ENCODE measurements at places on chromosomes 3 and 15.

GRCh38 chr15:70203981-70204560, 106.4 kb upstream of the TLE3 start:
- peak; percentile 18 for DNase-seq

GRCh38 chr3:40097131-40098117, 212.1 kb upstream of the EIF1B start:
- DNase-seq = no peak

- no peak for DNase-seq
Observed at GRCh38 chr15:25051399-25052154, 96.8 kb downstream of the SNRPN start.

- DNase-seq = no peak
Observed at GRCh38 chr15:48253172-48253571, 47.1 kb downstream of the SLC12A1 start.

DNA sequence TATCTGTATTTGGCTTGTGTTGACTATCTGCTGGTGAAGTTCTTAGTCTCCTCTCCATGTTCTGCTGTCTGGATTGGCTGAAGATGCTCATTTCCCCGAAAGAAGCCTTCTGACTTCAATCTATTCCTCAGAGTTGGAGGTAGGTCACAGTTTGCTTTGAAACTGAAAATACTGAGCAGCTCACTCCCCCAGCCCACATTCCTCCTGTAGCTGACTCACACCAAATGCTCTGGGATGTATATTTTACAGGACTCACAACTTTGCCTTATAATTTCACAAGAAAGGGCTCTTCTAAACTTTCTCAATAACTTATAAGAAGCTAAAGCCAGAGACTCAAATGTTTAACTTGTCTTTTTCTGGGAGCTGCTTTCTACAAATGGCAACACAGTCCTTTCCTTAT, 36.3 kb upstream of the SNX4 start:
- no peak for DNase-seq

GRCh38 chr3:14503033-14503705, 37.0 kb downstream of the GRIP2 start:
- no peak for DNase-seq

- no peak for DNase-seq
Observed at GRCh38 chr15:64944961-64945360, 33.3 kb downstream of the ANKDD1A start.

- no peak for DNase-seq
Observed at GRCh38 chr15:99906311-99906710, 173.1 kb upstream of the LYSMD4 start.

GRCh38 chr3:18870074-18870640, 278.2 kb upstream of the KCNH8 start:
- no peak for DNase-seq

- no peak for DNase-seq
Observed at GRCh38 chr15:52163321-52164190, 27.6 kb downstream of the GNB5 start.

- DNase-seq = no peak
Observed at GRCh38 chr15:40949756-40950207, 3.5 kb upstream of the CHAC1 start.

DNA sequence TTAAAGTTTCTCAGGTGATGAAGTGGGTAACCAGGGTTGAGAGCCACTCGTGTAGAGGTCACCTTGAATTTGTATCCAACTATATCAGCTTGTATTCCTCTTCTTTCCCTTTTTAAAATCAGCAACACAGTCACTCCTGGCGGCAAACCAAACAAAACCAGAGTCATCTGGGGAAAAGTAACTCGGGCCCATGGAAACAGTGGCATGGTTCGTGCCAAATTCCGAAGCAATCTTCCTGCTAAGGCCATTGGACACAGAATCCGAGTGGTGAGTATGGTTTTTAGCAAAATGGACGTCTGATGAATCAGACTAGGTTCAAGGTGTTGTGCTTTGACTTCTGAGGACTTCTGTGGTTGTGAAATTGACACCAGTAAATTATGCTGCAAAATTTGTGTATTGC, 3.9 kb downstream of the RPL35A start:
- no peak for DNase-seq

DNA sequence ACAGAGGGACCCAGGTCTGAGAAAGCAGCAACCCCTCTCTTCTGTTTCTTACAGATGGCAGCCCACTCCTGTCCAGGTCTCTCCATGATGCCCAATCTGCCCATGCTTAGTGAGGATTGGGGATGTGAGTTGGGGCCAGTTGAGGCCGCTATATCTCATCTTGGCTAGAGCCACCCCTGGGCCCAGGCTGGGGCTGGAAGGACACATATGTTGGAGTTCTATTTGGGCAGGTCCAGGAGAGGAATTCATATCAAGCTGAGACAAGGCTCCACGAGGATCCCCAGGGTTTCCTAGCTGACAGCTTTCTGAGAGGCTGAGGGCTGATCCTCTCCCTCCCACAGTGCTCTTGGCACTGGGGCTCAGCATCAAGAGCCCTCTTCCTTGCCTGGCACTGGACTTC, 11.4 kb downstream of the TGM5 start:
- no peak for DNase-seq

- DNase-seq = no peak
Observed at GRCh38 chr3:180223268-180223667, 186.5 kb upstream of the PEX5L start.

DNA sequence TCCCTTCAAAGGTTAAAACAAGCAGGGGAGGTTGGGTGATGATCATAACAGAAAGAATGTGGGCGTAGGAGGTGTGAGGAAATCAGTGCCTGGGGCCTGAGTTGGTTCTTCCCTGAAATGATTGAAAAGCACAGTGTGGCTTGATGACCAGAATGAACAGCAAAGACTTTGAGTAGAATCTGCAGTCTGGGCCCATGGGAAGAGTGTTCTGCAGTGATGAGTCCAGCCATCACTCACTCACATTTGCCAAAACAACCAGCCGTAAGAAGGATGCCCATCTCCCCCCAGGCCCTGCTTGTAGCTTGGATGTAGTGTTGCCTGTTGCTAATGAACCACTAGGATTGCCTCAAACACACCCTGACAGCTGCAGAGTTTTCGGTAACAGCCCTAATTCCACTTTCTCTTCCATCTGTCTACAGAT, 67.9 kb downstream of the VGLL3 start:
- DNase-seq = no peak

DNA sequence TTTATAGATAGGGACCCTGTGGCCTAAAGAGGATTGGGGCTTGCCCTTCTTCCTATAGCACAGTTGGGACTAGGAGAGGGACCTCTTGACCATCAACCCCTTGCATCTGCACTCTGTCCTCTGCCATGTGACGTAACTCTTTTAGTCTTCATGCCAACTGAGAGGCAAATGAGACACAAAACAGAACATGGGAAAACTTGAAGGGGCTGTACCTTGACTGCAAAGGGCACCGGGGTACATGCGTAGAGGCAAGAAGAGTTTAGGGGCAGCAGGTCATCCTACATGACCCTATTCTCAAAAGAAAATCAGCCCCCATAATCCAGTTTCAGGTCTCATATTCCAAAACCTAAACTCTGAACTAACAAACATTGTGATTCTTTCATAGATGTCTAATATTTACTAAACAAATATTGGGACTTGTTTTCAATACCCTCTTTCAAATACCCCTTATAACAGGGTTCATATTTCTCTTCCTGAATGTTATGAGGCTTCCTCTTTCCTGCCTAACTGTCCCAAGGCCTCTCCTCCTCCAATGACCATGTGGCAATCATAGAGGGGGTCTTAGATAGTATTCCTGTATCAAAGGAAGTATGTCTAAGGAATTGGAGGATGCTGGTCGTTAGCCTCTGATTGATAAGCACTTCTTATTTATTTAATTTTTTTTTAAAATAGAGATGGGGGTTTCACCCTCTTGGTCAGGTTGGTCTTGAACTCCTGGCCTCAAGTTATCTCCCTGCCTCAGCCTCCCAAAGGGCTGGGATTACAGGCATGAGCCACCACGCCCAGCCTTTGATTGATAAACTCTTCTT, 20.6 kb downstream of the ACKR2 start:
- no peak for DNase-seq

DNA sequence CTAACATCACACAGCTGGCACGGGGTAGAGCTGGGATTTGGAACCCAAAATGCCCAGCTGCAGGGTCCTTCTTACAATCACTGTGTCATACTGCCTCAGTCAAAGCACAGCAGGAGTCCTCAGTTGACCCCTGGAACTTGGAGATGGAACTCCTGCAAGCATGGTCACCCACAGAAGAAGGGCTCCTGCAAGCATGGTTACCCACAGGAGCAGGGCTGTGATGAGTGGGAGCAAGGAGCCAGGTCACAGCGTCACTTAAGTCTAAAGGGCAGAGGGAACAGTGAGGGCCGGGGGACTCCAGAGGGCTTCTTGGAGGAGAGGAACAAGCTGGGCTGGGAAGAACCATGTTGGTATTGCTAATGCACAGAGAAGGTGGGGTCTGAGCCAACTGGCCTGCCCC, 24.9 kb downstream of the CCDC33 start:
- no peak for DNase-seq

Data from hematopoietic multipotent progenitor cell treated with erythropoietin and hydrocortisone succinate and interleukin-3 and kit ligand, for 8 days (in vitro differentiated cells).